ENCODE measurements at places on chromosomes 12 and 14.

DNA sequence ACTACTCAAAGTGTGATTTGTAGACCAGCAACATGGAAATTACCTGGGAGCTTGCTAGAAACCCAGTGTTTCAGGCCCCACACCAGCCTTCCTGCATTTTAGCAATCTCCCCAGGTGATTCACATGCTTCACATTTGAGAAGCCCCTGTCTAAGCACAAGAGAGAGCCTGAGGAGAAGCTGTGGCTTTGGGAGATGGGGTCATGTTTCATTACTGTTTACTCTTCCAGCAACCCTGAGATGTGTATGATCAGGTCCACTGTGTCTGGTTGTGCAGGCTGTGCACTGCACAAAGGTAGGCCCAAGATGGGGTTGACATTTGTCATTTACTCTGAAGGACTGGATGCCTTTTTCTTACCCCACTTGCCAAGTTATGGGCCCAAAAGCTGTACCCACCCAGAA, 190.1 kb downstream of the SLC41A2 start:
- DNase-seq = no peak

- DNase-seq = no peak
These were observed 122.0 kb upstream of the FRMD6 start for GRCh38 chr14:51529736-51530135.

GRCh38 chr12:3727877-3728632, 24.9 kb downstream of the CRACR2A start:
- DNase-seq = no peak

DNA sequence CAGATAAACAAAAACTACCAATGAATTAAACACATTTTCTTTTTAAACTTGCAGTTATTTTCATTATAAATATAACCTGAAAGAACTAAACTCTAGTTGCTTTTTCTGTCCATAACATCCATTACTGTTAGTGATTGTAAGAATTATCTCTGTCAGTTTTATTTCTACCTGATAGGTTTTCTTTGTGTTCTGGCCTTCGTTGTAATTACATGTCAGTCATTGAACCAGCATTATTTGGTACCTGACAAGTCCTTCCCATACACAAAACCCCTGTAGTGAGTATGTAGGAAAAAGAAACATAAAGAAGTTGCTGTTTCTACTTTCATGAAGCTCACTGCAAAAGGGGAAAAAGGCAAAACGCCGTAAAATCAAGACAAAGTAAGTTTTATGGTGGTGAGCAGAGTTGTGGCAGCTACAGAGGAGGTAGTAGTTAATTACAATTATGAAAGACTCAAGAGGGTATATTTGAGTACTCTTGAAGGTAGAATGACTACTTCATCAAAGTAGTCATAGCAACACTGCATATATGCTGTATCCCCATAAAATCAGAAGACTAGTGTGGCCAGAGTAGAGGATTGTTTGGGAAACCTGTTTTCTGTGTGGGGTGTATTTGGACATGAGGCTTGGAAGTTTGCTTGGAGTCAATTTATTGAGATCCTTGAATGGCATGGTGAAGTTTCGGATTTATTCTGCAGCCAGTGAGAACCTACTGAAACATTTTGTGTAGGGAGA, 102.8 kb downstream of the SLC5A8 start:
- peak; percentile 53 for DNase-seq

DNA sequence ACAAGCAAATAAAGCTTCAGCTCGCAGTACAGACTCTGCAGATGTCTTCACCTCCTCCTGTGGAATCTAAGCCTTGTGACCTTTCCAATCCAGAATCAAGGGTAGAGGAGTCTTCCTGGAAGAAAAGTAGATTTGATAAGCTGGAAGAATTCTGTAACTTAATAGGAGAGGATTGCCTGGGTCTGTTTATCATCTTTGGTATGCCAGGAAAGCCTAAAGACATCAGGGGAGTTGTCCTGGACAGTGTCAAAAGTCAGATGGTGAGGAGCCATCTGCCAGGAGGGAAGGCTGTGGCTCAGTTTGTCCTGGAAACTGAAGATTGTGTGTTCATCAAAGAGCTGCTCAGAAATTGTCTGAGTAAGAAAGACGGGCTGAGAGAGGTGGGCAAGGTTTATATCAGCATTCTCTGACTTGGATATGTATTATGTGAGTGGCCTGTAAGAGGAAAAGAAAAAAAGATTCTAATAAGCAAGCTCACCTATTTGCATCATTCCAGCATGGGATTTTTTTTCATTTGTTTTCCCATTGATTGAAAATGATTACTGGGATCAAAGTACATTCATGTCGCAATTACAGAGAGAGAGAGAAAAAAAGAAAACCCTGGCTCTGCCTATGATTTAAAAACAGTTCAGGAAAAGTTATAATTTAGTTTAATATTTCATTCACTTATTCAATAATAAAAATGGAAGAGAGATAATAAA, 767 bp downstream of the REP15 start:
- no peak for DNase-seq

DNA sequence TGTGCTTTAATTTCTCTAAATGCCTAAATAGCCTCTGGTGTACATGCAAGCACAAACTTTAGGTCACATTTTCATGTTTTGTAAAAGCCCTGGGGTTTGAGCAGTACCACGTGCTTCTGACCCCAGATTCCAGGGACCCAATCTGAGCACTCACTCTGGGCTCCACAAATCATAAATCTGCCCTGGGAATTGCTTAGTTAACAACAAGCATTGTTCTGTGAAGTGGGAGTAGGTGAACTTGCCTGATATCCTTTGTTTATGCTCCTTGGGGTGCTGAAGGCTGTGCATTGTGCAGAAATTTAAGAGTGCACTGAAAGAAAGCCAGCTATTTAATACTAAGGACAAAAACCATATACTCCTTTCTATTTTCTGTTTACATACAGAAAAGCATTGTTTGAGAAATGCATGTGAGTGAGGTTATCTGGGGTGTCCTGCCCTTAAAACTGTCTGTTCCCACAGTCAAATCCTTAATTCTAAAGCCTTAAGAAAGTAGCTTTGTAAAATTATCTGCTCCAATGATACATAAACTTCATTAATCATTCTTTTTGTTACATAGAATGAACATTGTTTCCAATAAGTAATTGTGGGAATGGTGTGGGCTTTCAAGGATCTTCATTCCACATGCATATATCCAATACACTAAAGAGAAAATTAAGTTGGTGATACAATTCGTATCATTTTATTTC, 258.6 kb upstream of the NPAS3 start:
- DNase-seq = peak; percentile 93

DNA sequence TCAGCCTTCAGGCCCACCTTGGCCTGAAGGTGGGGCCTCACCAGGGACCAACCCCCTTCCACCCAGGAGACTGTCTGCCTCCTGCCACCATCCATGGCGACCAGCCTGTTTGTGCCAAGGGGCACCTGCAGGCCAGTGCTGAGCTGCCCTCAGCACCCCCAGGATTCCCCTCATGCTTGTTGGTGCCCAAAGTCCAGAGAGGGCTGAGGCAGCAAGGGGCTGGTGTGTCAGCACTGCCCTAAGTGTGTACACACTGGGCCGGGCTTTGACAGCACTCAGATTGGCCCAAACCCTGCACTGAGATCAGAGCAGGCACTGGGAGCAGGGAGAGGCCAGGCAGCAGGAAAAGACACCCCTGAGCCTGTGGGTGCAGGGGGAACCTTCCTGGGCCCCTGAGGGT, 18.6 kb downstream of the SYNJ2BP start:
- DNase-seq = no peak

All from NCI-H1417 (cell line).